ENCODE measurements at places on chromosomes 6 and 20.

DNA sequence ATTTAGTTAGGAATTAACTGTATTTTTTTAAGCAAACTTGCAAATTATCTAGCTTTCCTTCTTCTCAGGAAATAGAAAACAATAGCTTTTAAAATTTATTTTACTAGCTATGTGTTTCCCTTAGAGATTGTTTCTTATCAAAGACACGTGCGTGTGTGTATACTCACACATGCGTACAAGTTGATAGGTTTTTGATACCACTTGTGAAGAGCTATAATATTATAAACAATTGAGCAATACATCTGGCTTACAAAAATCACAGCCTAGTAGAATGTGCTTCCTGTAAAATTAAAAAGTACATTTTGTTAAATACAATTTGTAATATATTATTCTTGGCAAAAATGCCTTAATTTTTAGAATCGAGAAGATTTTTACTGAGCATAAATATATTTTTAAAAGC lies 33.9 kb downstream of the COL12A1 start:
- DNase-seq: no peak

GRCh38 chr20:45495501-45495941 lies 19.9 kb downstream of the SPINT3 start:
- no peak for DNase-seq

GRCh38 chr6:4632421-4632820 lies 143.8 kb upstream of the CDYL start:
- no peak for DNase-seq

- DNase-seq: no peak
These were observed 135.6 kb downstream of the EYA4 start for GRCh38 chr6:133376743-133377142.

DNA sequence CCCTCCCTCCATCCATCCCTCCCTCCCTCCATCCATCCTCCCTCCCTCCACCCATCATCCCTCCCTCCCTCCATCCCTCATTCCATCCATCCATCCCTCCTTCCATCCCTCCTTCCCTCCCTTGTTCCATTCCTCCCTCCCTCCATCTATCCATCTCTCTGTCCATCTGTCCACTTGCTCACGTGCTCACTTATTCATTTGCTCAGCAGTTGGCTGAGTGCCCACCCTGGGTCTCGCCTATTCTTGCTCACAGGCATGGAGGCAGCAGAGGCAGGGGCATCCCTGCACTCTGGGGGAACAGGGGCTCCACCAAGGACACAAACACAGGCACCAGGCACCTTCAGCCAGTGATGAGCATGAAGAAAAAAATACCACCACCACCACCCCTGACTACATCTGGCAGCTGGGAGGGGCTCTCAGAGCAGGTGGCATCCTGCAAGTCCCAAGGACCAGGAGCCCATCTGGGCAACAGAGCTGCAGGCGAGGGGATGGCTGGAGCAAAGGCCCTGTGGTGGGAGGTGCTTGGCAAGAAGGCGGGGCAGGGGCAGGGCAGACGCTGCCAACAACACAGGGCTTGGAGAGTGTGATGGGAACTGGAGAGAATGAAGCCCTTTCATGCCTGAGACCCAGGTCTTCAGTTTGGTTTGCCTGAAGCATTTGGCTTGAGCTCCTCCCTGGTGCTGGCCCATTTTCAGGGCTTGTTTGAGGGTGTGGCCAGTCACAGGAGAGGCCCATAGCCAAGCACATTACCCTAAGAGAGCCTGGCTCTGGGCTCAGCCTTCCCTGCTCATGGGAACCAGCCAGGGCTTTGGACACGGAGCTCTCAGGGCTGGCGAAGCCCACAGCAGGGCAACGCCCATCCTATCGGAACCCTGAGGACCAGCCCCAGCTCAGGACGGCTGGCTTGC lies 40.2 kb upstream of the MRGBP start:
- no peak for DNase-seq

GRCh38 chr6:157867981-157868380 lies 44.9 kb downstream of the SNX9 start:
- no peak for DNase-seq

DNA sequence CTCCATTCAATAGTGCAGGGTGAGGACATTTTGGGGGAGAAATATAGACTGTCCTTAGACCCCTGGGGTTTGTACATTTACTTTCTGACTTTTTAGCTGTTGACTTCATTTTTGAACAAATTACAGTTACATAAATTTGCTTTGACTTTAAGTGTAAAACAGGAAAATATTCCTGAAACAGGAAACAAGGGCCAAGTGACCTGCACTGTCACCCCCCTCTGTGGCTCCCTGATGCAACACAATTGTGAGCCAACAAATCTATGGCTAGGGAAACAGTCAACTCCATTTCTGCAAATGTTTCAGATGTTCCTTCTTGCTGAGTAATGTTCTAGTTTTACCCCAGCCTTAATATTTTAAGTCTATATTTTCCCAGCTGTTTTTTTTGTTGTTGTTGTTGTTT lies 39.8 kb downstream of the HLA-A start:
- DNase-seq: no peak

DNA sequence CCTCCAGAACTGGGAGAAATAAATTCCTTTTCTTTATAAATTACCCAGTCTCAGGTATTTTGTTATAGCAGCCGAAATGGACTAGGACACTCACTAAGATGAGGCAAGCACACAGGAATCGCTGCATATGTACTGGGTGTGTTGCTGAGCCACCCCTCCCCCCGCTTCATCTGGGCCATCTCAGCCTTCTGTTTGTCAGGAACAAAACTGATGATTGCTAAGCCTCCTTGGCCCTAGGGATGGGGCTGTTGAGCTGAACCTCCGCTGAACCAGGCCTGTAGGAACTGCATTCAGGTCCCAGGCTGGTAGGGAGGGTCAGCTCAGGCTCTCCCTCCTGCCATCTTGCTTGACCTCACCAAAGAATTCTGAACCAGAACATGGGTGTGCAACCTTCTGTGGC lies 108.6 kb downstream of the MAP3K7 start:
- DNase-seq: no peak

- DNase-seq: no peak
These were observed 7.0 kb upstream of the C20orf144 start for GRCh38 chr20:33655164-33655563.

DNA sequence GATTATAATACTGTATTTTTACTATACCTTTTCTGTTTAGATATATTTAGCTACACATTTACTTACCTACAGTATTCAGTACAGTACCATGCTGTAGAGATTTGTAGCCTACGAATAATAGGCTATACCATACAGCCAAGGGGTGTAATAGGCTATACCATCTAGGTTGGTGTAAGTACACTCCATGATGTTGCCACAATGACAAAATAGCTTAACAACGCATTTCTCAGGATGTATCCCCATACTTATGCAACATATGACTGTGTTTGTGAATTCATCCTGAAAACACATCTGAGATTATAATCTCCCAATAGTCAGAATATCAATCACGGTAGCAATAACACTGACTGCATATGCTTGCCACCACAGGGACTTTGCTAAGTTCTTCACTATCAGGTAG lies 20.7 kb downstream of the B4GALT5 start:
- DNase-seq: no peak

DNA sequence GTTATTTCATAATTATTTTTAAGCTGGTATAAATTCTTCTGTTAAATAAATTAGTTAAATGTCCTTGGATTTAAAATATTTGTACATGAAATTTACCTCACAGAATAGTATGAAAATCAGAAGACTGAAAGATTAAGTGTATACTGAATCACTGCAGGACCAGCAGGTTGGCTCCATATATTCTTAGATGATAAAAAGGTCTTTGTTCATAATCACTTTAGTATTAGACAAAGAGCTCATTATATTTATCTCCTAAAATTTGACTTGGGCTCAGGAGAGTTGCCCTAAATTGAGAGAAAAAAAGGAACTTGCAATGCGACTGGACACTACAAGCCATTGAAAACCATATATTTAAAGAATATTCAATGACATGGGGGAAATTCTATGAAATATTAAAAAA lies 766.4 kb upstream of the CITED2 start:
- DNase-seq: no peak

GRCh38 chr6:70599187-70599586 lies 32.5 kb downstream of the SDHAF4 start:
- no peak for DNase-seq

DNA sequence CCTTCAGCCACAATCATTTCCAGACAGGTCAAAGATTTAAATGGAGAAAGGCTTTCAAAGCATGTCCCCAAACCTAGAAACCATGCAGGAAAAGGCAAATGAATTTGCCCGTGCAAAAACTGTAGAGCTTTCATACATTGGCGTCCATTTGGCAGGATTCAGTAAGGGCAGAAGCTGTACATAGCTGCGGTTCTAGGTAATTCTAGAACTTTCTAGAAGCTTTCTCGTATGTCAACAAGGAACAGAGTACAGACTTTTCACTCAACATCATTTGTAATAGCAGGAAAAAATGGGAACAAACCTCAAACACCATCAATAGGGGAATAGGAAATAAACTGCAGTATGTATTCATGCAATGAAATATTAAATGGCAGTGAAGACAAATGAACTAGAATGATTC lies 11.1 kb upstream of the MAPK13 start:
- no peak for DNase-seq

DNA sequence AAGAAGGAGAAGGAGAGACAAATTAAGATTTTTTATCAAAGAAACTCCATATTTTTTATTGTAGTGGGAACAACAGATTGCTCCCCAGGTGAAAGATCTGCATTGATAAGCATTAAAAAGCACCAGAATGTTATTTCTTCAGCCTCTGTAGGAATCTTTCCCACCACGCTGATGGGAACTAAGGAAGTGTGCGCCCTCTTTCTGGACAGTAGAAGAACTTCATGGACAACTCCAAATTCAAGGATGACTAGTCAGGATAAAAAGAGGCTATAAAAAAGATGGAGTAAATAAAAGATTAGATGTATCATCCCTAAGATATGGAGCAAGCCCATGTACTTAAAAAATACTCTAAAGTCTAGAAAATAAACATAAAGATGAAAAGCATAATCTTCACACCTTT lies 45.8 kb upstream of the PAK5 start:
- no peak for DNase-seq

DNA sequence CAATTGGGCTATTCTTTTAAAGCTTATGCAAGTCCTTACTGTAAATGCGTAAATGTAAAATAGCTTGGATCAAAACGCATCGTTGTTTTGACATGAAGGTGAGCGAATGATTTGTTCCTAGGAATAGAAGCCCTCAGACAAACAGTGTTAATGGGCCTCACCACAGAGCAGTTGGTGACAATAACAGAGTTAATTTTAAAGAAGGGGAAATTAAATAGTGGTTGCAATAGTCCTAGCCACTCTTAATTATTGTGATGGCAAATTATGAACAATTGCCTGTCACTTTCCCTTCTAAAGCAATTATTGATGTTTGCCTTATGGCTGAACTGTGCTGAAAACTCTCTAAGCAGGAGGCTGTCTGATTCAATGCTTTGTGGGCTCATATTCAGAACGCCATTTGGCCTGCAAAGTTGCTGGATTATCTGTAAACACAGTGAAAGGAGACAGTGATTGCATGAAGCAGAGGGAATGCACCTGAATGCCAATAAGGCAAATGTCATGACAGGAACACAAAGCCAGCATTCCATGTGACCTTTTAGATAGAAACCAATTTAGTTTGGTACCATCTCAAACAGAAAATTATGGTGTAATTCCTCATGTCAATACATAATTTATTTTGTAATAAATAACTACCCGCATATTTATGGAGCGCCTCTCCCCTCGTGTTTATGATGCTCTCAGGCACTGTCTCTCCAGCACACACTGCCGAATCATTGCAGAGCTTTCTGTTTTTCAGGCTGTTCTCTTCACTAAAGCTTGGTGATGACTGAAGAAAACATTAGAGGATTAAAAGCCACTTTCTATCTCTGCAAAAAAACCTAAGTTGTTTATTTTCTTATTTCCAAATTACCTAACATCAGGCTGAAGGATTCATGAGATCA lies 387.5 kb downstream of the HACE1 start:
- DNase-seq: no peak

- no peak for DNase-seq
These were observed 109.2 kb upstream of the ADGRF1 start for GRCh38 chr6:47151232-47151898.

DNA sequence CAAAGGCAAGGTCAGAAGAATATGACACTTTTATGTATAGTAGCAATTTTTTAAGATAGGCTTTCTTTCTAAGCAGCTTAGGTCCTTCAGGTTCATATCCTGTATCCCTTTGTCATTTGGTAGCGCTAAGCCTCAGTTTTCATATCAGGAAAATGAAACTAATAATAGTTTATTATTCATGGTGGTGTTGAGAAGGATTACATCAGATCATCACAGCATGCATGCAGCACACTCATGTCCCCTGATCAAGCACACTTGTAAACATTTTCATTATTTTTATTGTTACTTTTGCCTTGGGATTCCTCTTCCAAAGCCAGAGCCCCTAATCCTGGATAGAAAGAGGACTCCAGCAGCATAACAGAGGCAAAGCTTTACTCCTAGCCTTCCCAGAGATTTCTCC lies 70.2 kb upstream of the ADGRF1 start:
- DNase-seq: no peak

DNA sequence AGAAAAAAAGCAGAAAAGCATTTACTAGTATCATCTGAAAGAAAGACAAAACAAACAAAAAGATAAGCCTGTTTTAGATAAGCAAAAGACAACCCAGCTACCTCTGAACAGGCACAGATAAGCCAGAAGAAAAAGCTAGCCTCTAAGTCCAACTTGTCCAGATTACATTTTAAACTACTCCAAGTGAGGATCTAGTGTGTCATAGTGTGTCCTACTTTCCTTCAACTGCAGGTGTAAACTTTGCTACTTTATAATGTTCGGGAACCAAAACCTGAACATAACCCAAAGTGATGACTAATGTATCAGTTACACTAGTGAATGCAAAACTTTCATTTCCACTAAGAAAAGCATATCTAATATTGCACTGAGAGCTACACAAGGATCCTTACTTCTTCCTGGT lies 19.5 kb downstream of the ADNP start:
- DNase-seq: no peak

GRCh38 chr20:56350842-56351241 lies 7.9 kb upstream of the FAM210B start:
- no peak for DNase-seq

GRCh38 chr20:14142171-14142570 lies 146.9 kb downstream of the MACROD2 start:
- no peak for DNase-seq

- no peak for DNase-seq
These were observed 597 bp upstream of the HINT3 start for GRCh38 chr6:125955973-125956372.

DNA sequence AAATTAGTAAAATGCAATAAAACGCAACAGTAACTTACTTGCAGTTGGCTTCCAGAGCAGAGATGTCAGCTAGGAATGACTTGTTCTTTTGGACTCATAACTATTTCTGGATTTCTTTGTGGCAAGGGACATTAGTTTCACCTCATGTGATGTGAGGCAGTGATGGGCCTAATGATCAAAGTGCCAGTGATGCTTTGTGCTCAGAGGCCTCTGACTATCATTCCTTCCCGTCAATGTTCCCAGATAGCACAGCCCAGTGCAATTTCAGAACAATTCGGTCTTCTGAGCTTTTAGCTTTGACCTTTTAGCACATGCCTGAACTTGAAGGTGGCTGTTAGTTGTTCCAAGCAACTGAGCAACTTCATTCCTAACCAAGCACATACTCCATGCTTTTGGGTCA lies 596.8 kb downstream of the TFAP2B start:
- no peak for DNase-seq
